ENCODE measurements at places on chromosomes 2 and 18.

GRCh38 chr2:178426388-178426787 is 24.6 kb downstream of the PRKRA start:
- DNase-seq = no peak

DNA sequence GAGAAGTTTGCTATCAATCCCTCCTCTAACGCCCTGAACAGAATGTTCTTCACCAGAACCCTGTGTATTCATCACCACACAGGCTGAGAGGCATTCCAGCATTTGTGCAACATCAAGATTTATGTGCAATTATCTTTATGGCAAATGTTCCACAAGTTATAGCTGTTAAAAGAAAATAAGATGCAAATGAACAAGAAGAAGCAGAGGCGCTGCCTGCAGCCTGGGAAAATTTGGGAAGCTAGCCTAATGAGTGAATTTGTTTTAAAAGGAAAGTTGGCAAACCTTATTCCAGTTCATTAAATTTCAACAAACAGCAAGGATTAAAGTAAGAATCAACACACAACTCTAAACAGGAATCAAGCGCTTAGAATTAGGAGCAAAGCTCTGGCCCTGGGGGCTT is 5.3 kb downstream of the TPO start:
- no peak for DNase-seq

GRCh38 chr2:54995553-54995952 is 54.7 kb downstream of the RTN4 start:
- DNase-seq = no peak

DNA sequence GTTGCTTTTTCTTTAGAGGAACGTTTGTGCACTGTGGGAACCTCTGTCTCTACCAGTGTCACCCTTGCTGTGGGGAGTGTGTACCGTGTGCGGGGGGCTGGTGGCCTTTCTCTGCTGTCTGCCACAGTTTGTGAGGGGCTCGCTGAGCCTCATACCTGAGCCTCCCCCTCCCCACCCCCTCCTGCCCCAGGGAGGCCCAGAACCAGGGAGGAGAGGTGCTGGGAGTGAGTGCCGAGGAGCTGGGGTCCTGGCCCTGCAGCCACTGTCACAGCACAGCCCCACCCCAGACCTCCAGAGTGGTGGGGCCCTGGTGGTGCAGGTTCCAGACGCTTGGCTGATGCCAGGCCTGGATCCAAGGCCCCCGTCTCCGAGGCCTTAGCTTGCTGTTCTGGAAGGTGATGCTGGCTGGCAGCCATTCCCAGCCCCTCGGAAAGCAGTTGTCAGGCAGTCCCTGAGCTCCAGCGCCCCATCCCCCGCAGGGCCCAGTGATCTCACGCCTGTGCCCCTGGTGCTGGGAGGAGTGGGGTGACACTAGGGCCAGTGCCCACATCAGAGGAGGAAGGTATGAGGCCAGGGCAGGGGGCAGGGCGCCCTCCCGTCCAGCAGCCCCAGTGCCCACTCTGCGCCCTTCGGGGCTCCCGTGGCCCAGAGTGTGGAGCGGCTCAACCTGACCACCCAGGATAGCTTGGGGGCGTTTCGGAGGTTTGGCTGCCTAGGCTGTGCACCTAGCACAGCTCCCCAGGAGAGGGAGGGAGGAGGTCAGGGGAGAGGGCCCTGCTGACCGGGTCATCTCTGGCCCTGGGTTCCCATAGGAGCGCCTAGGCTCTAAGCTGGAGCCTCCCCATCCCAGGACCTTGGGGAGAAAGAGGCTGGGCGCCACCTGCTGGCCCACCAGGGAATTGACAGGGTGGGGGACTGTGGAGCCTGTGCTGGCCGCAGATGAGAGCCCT is 53.0 kb upstream of the ALPP start:
- DNase-seq = peak; percentile 59

- no peak for DNase-seq
These were observed 106.6 kb downstream of the FHOD3 start for GRCh38 chr18:36403896-36404820.

DNA sequence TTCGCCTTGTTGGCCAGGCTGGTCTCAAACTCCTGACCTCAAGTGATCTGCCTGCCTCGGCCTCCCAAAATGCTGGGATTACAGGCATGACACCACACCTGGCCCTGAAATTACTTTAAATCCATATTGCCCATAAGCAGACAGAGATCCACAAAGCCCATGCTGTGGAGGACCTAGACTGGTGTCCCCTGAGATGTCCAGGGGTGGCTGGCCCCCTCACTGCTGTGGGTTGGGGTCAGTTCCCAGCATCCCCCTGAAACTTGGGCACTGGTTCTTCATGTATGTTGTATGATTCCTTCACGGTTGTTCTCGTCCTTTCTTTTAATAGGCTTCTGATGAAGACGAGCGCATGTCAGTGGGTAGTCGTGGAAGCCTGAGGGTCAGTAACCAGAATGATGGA is 78.1 kb upstream of the RBM44 start:
- peak; percentile 0 for DNase-seq

DNA sequence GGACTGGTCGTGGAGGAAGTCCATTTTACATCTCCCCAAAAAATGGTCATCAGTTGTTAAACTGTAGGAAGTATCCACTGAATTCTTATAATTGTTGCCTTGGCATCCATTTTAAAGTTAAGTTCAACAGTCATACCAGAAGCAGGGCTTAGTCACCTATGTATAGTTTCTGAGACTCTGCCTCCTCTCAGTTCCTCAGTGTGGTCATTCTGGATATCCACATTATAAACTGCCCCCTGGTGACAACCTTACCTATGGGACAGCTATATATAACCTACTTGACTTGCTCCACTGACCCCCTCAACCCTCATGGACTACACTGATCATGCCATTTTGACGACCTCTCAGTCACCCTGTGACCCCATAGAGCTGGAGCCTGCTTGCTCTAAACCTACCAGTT is 617.0 kb downstream of the LRP1B start:
- DNase-seq = no peak

- peak; percentile 59 for DNase-seq
These were observed 145.6 kb downstream of the TGIF1 start for GRCh38 chr18:3595369-3596273.

DNA sequence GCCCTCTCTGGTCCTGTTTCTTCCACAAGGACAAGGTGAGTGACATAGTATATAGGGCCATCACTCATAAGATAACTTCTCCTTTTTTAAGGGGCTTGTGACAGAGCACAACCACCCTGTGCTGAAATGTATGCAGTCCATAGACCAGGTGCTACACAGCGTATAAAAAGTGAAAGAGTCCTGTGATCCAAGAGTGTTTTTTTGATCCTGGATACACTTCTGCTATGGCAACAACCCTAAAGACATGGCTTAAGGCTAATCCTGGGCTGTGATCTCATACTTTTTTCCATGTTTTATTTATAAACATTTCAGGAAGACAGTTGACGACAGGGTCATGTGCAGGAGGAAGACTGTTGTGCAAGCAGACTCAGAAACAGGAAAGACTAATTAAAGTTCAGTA is 400.5 kb upstream of the TCF4 start:
- DNase-seq = no peak

GRCh38 chr2:190837420-190837819 is 43.2 kb upstream of the GLS start:
- DNase-seq = no peak

- DNase-seq = no peak
These were observed 1178.5 kb upstream of the ACVR2A start for GRCh38 chr2:146666340-146666739.

DNA sequence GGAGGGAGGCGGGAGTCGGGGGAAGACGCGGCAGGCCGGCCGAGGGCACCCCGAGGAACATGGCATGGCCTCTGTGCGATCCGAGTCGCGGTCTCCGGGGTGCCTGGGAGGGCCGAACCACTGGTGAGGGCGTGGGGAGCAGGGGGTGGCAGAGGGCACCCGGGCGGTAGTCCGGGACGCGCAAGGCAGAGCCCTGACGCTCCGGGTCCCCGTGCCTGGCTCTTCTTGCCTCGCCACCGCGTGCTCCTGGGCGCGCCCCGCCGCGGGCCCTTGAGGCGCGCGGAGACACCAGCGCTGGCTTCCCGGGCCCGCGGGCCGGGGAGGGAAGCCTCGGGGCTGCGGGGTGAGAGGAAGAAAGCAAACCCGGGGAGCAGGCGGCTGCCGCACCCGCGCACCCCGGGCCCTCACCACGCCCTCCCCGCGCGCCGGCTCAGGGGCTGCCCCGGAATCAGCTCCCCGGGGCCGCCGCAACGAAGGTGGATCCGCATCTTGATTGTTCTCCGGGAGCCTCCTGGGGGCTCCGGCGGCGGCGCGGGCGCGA is 4.3 kb downstream of the SOX11 start:
- DNase-seq = no peak

DNA sequence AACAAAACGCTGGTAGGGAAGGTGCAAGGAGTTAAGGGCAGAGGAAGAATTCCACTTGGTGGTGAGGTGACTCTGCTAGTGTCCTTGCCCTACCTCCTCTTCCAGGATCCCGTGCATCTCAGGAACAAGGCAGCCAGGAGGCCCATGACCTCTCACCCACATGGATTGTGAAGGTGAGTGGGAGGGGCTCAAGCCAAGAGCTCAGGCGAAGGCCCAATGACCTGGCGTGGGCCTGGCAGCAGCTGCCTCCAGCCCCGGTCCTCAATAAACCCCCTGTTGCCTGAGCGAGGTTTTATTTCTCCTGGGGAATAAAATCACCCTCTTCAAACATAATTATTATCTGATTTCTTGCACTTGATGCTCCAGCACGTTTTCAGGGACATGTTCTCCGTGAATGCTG is 28.2 kb downstream of the LAMA1 start:
- no peak for DNase-seq

DNA sequence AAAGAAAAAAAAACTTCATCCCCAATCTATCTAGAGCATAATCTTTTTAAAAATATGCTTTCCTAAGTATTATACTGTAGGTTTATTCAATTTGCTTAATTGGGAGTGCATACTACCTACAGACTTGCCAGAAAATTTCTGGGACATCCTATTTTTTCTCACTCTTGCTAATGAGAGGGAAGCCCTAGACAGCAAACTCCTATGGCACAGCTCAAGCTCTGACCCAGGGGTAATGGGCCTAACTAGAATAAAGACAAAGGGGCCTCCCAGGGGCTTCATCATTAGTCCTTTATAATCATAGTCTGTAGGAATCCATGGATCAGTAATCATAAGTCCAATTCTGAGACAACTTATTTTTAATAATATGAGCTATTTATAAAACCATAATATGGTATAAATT is 142.6 kb upstream of the ITGA4 start:
- no peak for DNase-seq

DNA sequence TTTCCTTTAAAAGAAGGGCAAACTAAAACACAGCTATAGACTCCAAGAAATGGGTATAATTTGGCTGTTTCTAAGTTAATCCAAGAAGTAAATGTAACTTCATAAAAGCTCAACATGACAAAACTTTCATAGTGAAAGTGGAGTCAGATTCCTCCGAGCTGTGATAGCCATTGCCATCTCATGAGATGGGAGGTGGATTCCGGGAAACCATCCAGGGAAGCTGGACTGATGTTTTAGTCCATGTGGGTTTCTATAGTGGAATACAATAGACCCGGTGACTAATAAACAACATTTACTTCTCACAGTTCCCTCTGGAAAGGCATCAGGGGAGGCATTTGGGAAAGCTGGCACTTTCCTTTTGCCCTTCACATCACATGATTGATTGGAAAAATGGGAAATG is 10.0 kb upstream of the LAPTM4A start:
- DNase-seq = no peak

GRCh38 chr18:74411475-74411874 is 45.6 kb downstream of the DIPK1C start:
- no peak for DNase-seq

GRCh38 chr2:150144546-150145298 is 342.7 kb downstream of the RND3 start:
- DNase-seq = no peak

DNA sequence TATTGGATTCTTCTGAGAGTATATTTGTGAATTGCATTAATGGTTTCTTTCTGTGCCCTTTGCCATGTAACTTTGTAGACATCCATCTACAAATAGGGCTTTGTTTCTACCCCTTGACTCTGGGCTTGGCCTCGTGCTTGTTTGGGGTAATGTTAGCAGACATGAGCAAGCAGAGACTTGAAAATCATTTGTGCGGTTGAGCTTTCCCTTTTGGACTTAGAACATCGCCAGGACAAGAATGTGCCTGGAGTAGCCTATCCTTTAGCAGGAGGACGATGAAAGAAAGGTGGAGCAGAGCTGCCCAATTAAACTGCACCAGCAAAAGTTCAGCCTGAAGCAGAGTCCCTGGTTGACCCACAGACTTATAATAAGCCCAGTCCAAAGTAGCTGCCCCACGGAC is 785.9 kb downstream of the EPHA4 start:
- no peak for DNase-seq

DNA sequence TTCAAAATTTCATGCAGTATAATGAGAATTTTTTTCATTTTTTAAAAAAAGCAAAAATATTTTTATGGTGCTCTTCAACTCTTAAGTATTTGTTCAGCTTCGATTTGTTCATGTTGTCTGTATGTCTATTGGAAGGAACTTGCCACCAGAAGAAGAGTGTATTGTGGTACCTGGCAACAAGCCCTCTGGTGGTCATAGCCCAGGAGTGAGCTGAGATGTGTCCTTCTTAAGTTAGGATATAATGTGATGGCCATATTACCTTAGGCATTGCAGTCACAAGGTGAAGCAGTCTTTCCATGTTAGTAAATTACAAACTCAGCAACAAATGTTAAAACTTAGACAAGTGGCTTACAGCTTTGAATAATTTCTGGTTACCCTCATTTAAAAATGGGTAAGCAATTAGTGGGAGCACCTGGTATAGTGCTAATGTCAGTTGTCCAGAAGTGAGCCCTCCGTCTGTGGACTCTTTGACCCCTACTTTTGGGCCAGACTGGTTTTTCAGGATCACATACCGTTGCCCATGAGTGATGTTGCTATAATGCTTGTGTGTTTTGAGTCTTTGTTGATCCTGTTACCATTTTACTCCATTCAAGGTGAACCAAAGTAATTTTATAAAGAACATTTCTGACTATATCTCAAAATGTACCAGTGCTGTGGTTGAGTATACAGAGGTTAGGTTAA is 57.4 kb downstream of the MYO1B start:
- peak; percentile 31 for DNase-seq

- DNase-seq = no peak
These were observed 22.7 kb downstream of the MGAT5 start for GRCh38 chr2:134276381-134277172.

GRCh38 chr2:28927878-28928277 is 33.4 kb downstream of the WDR43 start:
- DNase-seq = no peak

- DNase-seq = peak; percentile 75
These were observed 5.7 kb upstream of the WIPF1 start for GRCh38 chr2:174603280-174603679.

- no peak for DNase-seq
These were observed 15.2 kb downstream of the PRELID3A start for GRCh38 chr18:12422936-12423335.

- DNase-seq = no peak
These were observed 26.7 kb downstream of the RAB1A start for GRCh38 chr2:65103013-65103715.

DNA sequence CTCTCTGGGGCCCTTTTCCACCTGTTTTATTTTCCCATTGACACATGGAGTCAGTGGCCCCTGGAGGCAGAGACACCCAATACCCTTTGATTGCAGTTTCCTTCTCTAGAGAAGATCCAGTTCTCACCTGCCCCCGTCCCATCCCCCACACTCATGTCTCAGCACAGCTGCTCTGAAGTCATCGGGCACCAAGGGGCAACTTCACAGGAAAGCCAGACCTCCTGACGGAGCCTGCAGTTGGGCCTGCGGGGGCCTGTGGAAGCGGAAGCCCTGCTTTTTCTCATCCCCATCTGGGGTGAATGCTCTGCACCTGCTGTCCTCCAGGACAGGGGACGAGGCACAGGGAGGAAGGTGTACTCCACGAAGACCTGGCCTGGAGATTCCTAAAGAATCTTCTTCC is 308.3 kb upstream of the EPAS1 start:
- DNase-seq = no peak

GRCh38 chr2:158989165-158989564 is 20.7 kb downstream of the TANC1 start:
- DNase-seq = no peak
